ENCODE measurements at places on chromosomes 5 and 9. TPM values are rescaled to one million over a fixed set of nuclear protein-coding genes. Genes with fewer than 3 reads are reported as not detected.

The TBC1D2 gene
- polyA plus RNA-seq = 5.3 TPM

The PCDHAC2 gene
- polyA plus RNA-seq = not detected

The MATR3 gene
- 346 TPM for polyA plus RNA-seq

The SCGB3A1 gene
- not detected for polyA plus RNA-seq

The TAF11L5 gene
- polyA plus RNA-seq = not detected

The TMED7 gene
- polyA plus RNA-seq = 26.0 TPM

The SLC6A18 gene
- not detected for polyA plus RNA-seq

The PCSK1 gene
- polyA plus RNA-seq = not detected

The PCDHGC3 gene
- polyA plus RNA-seq = 3.9 TPM

The GRXCR2 gene
- not detected for polyA plus RNA-seq

The CORO2A gene
- 4.2 TPM for polyA plus RNA-seq

The IFNA21 gene
- polyA plus RNA-seq = not detected

The CAVIN4 gene
- polyA plus RNA-seq = not detected

The RASEF gene
- not detected for polyA plus RNA-seq

The TEX10 gene
- polyA plus RNA-seq = 17.5 TPM

The DOK3 gene
- polyA plus RNA-seq = 154 TPM

The GRM6 gene
- not detected for polyA plus RNA-seq

The CDH9 gene
- polyA plus RNA-seq = not detected

The TRPM3 gene
- not detected for polyA plus RNA-seq

The FPGS gene
- polyA plus RNA-seq = 51.4 TPM
